A549 treated with CpdA at 1 μM for 4 hours (cell line): ENCODE measurements at places on chromosomes 4 and X. TPM values are rescaled to one million over a fixed set of nuclear protein-coding genes. Genes with fewer than 3 reads are reported as not detected.

CXorf65 gene
- total RNA-seq = not detected in 5 replicates

YTHDC1 gene
- total RNA-seq = 30.0 to 44.4 TPM (median 33.7 TPM) in 5 replicates

C1QTNF7 gene
- total RNA-seq = not detected in 5 replicates

CT45A5 gene
- 0.05 TPM in 1 of 5 replicates, not detected in the others for total RNA-seq

PLAC1 gene
- 0.24 to 0.83 TPM (median 0.32 TPM) in 5 replicates for total RNA-seq

GPRASP3 gene
- total RNA-seq = 3.2 to 4.7 TPM (median 3.9 TPM) in 5 replicates

EDA gene
- 0.51 to 0.94 TPM (median 0.62 TPM) in 5 replicates for total RNA-seq

SCML2 gene
- total RNA-seq = 7.3 to 10.2 TPM (median 8.9 TPM) in 5 replicates

FAM53A gene
- total RNA-seq = 0.49 to 1.4 TPM (median 1.0 TPM) in 5 replicates

XPNPEP2 gene
- total RNA-seq = not detected in 5 replicates

NAT8L gene
- 9.9 to 15.0 TPM (median 13.8 TPM) in 5 replicates for total RNA-seq

ADH7 gene
- not detected in 5 replicates for total RNA-seq

WAS gene
- 0.12 to 0.33 TPM (median 0.28 TPM) in 4 of 5 replicates, not detected in the other for total RNA-seq

MTNR1A gene
- total RNA-seq = 0.23 to 0.51 TPM (median 0.35 TPM) in 5 replicates

ANAPC4 gene
- total RNA-seq = 11.7 to 14.1 TPM (median 12.4 TPM) in 5 replicates

ANKRD37 gene
- total RNA-seq = 1.4 to 4.6 TPM (median 3.4 TPM) in 5 replicates

PRR32 gene
- not detected in 5 replicates for total RNA-seq
